PC-3 (cell line): ENCODE measurements at places on chromosomes 6 and 20. TPM values are rescaled to one million over a fixed set of nuclear protein-coding genes. Genes with fewer than 3 reads are reported as not detected.
A peak's percentile ranks its signal among the peaks of the same experiment; 100 is the strongest.

EYS gene
- 0.07 TPM in 1 of 2 replicates, not detected in the other for total RNA-seq

PROCR gene
- 45.4 and 55.7 TPM in 2 replicates for total RNA-seq

TUBE1 gene
- 9.5 and 9.6 TPM in 2 replicates for total RNA-seq

DST gene
- total RNA-seq = 81.5 and 90.8 TPM in 2 replicates

ZNF184 gene
- total RNA-seq = 7.0 and 10.2 TPM in 2 replicates

GRCh38 chr20:47160992-47161391 is 195.5 kb downstream of the ZMYND8 start:
- DNase-seq = no peak

DNA sequence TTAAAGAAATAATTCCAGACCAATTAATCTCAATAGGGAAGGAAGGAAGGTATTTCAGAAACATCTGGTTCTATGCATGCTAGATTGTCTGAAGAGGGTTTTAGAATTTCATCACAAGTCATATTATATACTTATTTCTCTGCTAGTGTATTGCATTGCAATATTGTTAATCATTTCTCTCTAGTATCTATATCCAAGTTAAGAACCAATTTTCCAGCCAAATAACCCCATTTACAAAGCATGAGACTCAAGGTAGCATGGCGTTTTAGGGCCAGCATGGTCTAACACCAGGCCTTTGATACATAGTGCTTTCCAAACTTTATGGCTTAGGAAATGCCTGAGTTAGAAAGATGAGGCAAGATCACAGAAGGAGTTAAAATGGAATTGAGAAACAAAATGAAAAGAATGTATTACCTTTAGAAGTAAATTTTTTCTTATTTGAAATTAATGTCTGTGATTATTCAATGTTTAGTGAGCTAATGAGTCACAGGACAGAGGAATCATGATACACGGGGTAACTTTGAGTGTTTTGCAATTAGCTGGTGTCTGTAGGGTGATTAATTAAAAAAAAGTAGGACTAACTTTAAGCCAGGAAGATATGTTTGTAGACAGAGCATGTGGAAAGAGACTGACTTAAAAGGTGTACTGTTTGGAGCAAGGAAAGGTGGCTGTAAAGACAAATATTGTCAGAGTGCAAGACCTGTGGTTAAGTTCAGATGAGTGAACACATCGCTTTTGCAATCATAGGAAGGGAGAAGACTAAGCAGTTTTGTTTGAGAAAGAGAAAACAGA is 1006.2 kb upstream of the CITED2 start:
- peak; percentile 2 for DNase-seq

- peak; percentile 19 for DNase-seq
These were observed 5.4 kb downstream of the BMP6 start for GRCh38 chr6:7731294-7731693.

GRCh38 chr20:6811262-6812035 is 44.0 kb downstream of the BMP2 start:
- no peak for DNase-seq

GRCh38 chr20:52869276-52869675 is 102.9 kb upstream of the TSHZ2 start:
- DNase-seq = no peak

DNA sequence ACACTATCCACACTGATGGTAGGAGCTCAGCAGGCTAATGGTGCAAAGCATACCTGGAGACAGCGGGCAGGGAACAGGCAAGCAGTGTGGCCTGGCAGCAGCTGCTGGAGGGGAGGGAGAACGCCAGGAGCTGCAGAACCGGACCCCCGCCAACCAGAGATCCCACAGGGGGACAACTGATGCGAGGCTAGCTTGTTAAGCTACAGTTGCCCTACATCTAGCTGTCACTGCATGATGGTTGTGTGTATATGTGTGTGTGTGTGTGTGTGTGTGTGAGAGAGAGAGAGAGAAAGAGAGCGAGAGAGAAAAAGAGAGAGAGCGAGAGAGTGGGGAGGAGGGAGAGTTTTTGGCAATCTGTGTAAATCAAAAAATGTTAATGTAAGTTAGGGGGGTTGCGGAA is 69.7 kb upstream of the NHSL1 start:
- DNase-seq = no peak

DNA sequence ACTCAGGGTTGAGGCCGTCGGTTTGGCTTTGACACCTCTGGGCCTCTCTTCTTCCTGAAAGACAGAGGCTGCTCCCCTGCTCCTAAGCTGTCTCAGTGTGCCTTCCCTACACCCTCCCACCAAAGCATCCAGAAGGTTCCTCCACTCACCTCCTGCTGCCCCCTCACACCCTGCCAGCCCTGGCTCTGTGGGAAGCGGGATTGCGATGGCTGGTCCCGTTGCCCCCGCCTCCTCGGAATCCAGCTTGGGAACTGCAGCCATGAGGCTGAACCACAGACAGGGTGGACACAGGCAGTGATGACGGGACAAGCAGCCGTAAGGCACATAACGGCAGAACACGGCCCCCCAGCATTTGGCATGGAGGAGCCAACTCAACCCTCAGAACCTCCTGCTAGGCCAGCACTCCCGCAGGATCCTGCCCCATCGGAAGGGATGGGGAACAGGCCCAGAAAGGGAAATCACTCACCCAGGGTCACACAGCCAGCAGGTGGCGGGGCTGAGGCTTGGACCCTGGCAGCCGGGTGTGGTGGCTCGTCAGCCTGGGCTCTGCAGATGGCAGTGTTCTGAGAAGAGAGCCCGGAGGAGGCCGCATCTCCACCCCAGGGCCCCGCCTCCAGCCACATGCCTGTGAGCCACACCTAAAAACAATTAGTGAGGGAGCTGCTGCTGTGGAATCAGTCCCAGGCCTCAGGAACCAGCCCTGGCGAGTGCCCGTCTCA is 139.6 kb downstream of the PHACTR3 start:
- peak; percentile 27 for DNase-seq

DNA sequence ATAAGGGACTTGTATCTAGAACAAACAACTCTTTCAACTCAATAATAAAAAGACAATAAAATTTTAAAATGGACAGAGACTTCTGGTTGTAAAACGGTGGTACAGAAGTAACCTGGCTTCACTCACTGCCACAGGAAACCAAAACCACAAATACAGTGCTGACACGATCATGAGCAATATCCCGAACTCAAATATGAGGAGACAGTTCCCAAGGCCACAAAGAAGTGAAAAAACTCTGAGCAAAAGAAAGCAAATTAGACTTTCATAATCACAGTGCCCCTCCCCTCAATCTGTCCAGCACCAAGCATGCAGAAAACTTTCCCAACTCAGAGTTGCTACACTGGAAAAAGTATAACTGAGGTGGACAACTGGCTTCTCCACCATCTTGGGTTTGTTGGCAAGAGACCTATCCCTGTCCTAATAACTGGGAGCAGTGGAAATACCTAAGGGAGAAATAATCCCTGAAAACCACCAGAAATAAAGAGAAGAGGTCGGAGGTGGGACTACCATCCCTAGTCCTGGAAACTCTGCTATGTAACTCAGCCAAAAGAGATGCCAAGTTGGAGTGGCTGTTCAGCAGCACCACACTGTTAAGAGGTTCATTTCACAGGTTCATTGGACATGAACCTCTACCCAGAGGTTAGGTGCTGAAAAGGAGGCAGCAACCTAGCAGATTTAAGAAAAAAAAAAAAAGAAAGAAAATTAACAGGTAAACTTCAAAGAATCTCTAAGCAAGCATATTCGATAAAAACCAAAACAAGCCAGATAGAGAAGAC is 55.5 kb downstream of the REV3L start:
- peak; percentile 91 for DNase-seq
